ENCODE measurements at places on chromosomes 11 and 22.

DNA sequence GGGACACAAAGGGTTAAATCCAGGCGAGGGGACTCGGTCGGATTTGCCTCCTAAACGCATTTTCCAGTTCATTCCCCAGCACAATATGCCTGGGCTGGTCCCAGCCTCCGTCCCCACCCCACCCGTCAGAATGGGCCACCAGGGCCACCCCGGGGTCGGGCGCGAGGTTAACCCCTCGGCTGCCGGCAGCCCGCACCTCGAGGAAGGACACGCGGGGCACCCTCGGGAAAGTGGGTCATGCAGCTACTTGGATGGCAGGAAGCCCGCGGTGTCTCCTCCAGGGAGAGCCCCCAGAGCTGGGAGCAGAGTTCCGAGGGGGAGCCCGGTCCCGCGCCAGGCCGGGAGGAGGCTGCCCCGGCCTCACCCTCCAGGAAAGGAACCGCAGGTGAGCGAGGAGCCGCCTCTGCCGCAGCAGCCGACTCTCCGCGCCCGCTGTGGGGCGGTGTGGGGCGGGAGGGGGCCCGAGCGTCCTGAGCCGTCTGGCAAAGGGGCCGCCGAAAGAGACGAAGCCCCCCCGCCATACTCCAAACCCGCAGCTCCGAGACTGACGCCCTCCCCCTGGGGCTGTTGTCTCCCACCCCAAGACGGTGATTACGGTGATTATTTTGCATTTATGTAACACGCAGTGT is 1.4 kb downstream of the NECTIN1 start:
- DNase-seq: no peak

DNA sequence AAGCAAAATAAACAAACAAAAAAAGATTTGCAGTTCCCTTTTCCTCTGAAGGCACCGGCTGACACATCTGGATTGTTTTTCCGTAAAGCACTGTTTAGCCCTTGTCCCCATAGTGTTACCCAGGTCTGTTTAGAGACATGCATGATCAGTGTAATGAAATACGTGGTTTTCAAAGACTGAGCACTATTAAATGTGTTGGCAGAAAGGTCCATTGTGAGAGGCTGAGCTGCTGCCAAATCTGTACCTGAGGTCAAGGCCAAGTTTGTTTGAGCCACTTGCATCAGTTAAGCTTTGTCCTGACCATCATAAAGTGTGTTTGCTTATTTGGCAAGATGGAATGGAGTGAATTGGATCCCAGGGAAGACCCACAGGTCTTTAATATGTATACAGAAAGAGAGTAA is 26.3 kb downstream of the CTR9 start:
- DNase-seq: no peak

GRCh38 chr11:114250993-114251814 is 45.0 kb upstream of the NNMT start:
- DNase-seq: peak; percentile 7

DNA sequence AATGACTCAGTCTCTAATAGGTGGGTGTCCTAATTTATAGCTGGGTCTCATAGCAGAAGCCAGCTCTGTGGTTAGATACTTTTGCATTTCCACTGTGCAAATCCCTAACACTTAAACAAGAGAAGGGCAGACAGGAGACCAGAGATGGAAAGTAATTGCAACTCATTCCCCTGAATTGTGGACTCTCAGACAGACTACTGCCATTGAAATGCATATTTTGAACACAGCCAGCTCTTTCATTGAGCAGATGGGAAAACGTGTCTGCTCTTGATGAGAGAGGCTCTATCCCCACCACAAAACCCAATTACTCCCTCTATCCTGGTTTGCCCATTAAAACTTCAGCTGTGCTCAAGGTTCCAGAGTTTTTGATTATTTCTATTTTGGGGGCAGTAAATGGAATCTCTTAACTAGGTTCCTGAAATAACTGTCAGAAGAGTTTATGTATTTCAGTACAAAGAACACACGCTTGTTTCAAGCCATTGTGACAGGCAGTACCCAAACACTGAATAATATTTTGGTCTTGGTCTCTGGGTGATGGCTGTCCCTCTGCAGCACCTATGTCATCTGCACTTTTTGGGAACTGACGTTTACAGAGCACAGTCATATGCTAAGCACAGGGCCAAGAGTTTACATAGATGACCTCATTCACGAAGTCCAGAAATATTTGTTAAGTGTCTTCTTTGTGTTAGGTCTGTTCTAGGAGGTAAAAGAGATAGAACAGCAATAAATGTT is 41.7 kb downstream of the FAM227A start:
- DNase-seq: no peak

DNA sequence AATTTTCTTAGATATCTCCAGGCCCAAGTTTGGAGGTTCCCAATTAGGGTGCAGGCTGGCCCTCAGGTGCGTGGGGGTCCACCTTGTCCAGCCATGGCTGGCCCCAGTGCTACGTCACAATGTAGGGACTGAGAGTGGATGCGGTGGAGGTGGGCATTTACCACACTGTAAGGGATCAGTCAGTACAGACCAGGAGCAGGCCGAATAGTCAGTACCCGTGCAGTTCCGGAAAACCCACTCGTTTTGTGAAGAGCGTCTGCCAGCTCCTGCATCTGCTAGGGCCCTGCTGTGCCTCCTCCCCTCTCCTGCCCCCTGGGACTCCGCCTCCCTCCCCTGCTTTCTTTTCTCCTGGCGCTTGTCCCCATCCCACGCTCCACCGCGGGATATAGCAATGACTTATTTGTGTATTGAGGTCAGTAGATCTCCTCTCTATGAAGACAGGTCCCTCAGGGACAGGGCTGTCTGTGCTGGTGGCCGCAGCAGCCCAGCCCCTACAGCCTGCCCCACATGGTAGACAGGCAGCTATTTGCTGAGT is 50.4 kb upstream of the SEPTIN5 start:
- no peak for DNase-seq

- no peak for DNase-seq
Measured at GRCh38 chr22:30178181-30179126, 68.1 kb downstream of the LIF start.

- no peak for DNase-seq
Measured at GRCh38 chr11:101278286-101278685, 148.7 kb upstream of the PGR start.

DNA sequence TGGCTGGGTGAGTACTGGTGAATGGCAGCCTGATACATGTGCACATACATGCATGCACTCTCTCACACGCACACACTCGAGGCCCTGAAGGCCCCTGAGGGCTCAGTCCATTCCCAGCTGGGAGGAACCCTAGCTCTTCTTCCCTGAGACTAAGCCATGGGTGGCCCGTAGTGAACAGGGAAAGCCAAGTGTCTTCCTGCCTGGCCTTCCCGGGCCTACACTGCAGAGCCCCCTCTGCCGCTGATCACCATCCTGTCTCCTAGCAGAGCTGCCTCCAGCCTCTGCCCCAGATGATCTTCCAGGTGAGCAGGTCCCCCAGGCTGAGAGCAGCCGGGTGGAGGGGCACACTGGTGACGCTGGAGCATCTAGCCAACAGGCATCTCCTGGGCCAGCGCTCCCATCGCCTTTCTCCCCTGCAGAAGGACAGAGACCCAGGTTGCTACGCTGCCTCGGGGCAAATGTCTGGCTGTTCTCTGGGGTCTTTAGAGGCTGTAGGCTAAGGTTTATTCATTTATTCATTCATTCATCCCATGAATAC is 57.3 kb downstream of the CD82 start:
- no peak for DNase-seq

Measured in GM12864 (cell line).